ENCODE measurements at places on chromosomes 2 and 18.

DNA sequence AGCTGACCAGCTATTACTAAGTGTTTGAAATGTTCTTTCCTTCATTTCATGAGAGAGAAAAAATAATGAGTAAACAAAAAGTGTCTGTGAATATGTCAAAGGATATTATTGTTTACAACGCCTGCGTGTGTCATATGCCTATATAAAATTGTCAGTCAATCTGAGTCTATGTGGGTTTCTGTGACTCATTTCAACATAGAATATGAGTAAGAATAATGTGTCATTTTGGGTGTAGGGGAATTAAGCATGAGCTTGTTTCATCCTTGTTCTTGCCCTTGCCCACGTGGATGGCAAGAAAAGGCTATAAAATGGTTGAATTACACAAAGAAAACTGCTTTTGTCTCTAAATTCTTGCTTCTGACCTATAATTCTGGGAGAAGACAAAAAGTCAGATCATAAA lies 466.0 kb downstream of the PTH2R start:
- no peak for DNase-seq

DNA sequence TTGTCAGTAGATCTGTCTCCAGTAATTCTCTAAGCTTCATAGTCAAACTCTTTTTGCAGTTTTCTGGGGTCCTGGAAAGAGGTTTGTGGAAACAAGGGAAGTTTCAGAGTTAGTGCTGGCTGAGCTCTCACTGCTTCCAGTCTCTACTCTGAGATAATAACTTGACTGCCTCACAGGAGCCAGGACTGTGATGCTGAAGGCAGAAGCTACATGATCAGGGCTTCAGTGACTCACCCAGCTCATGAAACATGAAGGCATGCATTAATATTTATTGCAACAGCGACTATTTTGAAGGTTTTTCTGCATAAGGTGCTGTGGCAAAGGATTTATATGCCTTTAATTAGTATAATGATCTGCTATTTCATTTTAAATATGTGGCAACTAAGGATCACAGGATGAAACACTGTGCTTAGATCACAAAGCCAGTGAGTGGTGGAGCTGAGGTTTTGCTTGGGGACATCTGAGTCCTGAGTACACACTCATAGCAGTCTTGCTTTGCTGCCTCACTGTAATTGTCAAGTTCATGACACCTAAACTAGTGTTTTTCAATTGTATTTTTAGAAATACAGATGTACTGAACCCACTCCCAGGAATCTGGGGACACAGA lies 448.4 kb upstream of the GCFC2 start:
- no peak for DNase-seq

DNA sequence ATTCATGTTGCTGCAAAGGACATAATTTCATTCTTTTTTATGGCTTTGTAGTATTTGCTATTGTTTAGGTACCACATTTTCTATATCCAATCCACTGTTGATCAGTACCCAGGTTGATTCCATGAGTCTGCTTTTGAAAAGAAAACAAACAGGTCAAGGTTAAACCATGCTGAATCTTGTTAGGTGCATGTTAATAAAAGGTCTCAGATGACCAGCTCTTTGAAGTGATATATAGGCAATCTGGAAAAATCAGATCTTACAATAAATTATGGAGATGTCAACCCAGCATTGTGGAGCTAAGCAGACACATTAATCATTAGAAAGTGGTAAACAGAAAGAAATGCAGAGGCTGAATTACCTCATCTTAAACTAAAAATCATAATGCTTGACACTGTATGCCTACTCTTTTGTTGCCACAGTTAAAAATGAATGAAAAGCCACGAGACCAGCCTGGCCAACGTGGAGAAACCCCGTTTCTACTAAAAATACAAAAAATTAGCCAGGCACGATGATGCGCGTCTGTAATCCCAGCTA lies 246.0 kb downstream of the CTNNA2 start:
- no peak for DNase-seq

DNA sequence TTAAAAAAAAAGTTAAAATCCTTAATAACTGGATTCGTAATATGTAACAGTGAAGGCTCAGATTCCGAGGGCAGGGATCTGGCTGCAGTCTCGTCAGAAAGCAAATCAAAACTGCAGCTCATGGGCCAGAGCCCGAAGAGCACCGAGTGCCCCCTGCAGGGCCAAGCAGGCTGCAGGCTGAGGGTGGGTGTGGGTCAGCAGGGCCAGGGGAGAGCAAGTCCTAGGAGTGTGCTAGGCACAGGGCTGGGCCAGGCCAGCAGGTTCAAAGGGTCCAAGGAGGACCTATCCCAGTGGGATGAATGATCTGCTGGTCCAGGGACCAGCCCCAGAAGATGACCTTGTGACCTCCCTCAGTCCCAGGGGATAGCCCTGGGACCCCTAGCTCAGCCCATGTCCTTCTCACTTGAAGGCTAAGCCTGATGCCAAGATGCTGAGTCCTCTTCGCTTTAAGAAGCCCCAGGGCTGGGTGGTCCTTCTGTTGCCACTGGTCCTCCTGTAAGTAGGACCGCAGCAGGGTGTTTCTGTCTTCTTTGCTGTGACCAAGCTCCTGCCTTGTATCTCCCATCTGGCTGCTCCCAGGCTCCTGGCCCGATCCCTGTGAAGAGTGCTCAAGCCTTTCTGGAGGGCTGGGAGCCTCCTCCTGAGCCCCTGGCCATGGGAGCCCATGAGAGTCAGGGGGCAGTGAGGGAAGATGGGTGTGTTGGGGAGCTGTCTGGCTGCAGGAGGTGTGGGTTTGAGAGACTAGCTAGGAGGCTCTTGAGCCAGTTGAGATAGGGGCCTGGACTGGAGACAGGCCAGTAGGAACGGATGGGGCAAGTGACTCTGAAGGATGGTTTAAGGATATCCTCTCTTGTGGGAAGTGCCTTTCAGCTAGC lies 150.7 kb downstream of the DYSF start:
- DNase-seq, result no peak

DNA sequence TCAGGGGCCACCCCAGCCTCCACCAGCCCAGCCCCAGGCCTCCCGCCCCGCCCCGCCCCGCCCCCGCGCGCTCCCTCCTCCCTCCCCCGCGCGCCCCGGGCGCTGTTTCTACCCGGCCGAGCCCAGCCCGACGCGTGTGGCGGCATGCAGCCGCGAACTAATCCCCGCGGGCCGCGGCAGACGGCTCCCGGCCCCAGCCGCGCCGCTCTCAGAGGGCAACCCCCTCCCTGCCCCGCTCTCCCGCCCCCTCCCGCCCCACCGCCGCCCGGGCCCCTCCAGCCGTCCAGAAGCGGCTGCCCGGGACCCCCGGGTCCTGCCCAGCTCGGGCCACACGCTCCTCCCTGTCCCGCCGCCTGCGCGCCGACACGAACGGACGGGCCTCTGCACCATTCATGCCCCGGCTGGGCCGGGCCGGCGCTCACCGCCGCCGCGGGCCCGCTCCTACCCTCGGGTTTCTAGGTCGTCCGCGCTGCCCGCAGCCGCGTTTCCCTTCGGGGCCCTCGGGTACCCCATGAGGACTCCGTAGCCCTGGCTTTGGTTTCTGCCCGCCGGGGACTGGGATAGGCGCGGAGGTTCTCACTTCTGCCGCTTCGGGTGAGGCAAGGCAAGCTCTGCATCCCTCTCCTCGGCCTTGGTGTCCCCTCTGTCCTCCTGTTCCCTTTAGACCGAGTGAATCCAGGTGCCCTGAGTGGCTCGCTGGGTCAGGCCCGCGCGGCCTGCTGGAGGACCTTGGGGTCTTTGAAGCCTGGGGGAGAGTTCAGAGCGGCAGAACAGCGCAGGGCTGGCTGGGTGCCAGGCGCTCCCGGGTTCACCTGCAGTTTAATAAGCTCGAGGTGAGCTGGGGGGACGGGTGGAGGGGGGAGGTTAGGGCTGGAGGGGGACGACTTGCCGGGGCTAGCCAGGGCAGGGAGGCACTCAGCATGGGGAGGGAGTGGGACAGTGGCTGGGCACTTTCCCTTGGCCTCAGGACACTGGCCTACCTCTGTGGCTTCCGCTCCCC lies 3.1 kb downstream of the WNT10A start:
- no peak for DNase-seq

- DNase-seq, result no peak
Measured at GRCh38 chr18:48419277-48420022, 10.3 kb upstream of the ZBTB7C start.

GRCh38 chr18:69659142-69659651 lies 258.5 kb downstream of the DOK6 start:
- no peak for DNase-seq

GRCh38 chr2:214560176-214560575 lies 149.3 kb downstream of the VWC2L start:
- DNase-seq, result no peak

DNA sequence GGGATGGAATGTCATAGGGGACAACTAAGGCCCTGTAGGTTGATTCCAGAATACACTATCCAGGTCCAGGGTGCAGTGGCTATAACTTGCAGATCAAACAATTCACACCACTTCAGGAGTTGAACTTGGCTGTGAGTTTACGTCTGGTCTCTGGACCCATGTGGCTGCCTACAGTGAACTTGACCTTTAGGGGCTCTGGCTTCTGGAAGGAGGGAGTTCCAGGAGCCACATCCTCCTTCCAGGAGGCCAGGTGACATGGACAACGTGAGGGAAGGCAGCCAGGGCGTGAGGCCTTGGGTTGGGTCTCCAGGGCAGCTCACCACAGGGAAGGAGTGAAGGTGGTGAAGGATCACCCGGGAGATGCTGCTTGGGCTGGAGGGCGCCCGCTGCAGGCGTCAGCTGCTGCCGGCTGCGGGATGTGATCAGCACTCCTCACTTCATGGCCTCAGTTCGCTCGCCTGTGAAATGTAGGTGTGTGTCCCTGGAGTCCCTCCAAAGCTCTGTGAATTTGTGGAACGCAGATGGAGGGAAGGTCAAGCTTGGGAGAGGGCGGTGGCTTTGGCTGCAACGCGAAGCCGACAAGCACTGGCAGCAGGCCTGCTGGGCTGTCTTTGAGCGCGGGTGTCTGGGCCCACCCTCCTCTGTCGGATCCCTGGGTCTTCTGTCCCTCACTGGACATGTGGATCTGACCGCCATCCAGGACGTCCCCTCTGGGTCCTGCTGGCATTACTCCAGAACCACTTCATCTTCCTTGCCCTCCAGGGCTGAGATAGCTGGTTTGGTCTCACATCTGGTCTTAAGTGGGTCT lies 146.5 kb downstream of the GLI2 start:
- no peak for DNase-seq

DNA sequence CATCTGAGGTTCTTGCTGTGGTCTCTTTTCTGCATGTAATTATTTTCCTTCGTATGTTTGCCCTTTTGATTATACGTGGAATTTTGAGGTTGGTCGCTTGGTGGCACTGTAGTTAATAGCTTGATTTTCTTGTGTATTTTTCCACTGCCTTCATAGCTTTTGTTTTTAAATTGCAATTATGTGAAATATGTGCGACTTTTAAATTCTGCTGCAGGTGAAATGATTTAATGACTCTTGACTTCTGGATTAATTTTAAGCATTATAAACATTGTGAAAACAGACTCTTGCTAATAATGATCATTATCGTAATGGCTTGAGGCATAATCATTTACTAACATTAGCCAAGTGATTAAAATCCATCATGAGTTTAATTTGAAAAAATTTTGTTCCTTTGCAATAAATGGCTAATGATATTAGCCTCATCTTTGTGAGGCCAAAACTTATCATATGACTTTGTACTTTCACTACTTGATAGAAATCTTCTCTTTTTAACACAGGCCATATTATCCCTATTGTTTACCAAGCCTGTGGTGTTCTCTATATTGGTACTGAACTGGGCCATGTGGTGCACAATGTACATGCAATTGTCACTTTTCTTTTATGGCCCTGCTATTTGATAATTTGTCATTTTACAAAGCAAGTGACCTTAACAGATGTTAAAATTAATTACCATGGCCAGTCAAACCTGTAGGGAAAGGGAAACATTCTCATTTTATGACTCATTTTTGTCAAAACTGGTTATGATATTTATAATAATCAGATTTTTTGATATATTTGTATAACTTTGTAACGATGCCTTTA lies 62.8 kb upstream of the NEUROD1 start:
- DNase-seq, result peak; percentile 8

DNA sequence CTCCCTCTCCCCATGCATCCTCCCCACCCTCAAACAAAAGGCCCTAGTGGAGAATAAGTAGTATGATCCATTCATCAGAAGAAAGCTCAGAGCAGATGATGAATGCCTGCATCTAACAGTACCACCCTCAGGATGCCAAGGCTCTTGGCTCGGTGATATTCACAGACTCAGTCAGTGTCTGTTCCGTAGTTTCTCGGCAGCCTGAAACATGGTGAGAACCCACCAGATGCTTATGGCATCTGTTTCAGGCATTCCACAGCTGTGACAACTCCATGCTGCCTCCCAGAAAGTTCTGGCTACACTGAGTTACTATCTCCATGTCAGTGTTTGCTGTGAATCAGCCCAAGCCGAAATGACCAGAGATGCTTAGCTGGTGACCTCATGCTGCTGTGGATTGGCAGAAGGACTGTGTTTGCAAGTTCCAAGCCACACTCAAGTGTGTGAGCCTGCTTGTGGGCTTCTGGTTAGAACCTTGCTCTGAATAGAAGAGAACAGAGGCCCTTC lies 83.9 kb downstream of the WDSUB1 start:
- no peak for DNase-seq

DNA sequence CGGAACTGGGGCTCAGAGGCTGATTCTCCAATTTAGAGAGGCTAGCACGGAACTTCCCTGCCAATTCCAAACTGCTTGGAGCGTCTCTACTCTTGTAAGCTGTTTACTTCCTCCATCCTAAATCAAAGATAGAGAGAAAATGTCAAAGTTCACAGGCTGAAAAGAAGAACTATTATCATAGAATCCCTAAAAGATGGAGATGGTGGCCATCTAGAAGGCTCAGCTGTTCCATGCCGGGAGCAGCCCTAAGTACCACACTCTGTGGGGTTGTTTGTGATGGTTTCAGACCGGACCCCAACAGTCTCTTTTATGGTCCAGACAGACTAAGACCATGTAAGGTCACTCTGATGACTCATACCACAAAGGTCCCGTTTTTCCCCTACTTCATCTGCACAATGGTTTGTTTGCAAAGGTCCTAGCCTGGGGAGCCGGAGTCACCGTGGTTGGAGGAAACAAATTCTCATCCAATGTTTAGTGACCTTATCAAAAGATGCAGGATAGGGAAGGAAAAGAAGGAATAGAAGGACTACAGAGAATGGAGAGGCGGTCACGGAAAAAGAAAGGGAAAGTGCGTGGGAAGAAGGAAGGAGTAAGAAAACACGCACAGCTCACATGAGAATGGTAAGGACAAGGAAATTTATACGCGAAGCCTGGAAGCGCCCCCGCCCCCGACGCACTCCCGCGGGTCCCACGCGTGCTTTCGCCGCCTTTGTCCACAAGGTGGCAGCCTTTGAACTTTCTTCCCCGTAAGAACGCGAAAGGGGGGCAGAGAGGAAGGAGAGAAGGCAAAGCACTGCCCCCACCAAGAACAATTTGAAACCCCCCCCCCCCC lies 453 bp upstream of the ANTXR1 start:
- DNase-seq, result peak; percentile 23

DNA sequence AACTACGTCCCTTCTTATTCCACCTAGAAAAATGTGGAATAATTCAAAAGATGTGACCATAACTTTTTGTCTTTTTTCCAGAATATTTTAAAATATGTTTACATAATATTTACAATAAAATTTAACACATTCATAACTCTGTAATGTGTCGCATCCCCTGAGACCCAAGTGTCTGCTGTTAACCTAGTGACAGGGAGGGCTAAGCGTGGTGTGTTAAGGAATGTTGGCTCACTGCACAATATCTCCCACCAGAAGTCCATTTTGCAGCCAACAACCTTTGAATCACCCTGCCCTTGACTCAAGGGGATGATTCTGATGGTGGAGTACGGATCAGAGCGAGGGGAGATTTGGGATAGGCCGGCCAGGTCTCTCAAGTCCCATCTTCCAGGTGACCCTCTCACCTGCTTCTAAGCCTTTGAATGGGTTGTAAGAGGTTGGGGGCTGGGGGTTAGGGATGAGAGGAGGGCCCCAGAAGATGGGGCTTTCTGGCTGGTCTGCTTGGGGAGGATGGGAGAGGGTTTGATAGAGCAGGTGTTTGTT lies 43.3 kb downstream of the SERTAD2 start:
- DNase-seq, result no peak
